ENCODE measurements at places on chromosomes 2 and 18. TPM values are rescaled to one million over a fixed set of nuclear protein-coding genes. Genes with fewer than 3 reads are reported as not detected.

The CYS1 gene
- 3.6 TPM for total RNA-seq

The DTNA gene
- total RNA-seq, result 153 TPM

The CGREF1 gene
- 1.4 TPM for total RNA-seq

DNA sequence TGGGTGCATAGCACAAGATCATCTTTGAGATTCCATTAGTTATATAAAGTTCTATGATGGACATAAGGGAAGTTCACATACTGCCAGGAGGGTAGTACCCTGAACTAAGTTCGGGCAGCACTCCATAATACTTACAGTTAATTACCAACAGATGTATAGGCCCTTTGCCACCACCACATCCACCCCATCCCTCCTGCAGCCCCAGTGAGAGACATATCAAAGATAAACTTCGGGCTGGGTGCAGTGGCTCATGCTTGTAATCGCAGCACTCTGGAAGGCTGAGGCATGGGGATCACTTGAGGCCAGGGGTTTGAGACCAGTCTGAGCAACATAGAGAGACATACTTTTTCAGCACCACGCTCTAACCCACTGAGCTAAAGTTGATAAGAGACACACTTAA, 46.4 kb upstream of the NPAS2 start:
- no peak for DNase-seq

DNA sequence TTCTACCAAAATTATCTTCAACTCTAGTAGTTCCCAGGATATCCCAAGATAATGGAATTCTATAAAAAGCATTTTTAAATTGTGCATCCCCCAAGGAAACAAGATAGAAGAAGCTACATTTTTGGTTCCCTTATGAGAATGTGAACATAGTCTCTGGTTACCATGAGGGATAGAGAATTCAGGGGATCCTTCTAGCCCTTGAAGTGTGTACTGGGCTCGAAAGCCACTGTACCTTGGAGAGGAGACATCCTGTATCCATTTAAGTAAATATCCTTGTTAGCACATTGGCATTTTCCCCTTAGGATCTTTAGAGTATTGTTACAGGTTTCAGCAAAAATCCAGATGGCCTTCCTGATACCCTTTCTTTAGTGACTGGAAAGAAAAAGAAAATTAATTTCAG, 228.5 kb downstream of the RTP5 start:
- DNase-seq, result no peak

GRCh38 chr18:32289483-32290075, 99.7 kb downstream of the MEP1B start:
- DNase-seq, result no peak

GRCh38 chr2:228072669-228073068, 108.8 kb downstream of the SPHKAP start:
- no peak for DNase-seq

DNA sequence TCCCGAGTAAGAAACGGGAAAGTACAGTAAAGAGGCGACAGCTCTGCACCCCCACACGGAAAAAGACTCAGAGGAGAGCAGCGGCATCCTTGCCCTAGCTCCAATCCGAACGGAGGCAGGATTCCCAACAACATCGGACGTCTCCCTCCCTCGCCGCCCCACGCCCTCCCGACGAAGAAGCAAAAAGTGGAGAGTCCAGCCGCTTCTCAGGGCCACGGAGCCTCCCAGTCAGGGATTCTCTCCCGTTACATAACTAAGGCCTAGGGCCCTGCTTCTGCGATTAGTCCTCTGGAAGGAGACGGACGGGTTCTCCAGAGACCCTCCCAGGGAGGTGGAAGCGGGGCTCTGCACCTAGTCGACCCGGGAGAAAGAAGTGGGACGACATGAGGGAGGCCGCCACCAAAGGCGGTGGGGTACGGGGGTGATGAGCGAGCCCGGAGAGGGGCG, 587 bp downstream of the SUMO1 start:
- DNase-seq, result no peak

DNA sequence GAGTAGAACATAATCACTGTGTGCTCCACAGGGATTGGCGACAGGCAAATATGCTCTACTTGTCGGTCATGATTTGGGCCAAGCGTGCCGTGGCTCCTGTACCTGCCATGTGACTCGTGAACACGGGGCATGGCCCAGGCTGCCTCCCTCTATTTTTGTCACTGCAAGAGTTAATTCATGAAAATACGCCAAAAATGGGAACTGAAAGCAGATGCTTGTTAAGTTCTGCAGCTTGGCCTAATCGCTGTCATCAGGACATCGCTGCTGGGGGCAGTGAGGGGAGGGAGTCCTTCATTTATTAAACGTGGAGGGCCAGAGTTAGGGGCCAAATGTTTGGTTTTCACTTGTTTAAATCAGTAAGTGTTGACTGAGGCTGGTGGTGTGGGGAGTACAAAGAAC, 177.8 kb downstream of the BCL2 start:
- DNase-seq, result no peak

DNA sequence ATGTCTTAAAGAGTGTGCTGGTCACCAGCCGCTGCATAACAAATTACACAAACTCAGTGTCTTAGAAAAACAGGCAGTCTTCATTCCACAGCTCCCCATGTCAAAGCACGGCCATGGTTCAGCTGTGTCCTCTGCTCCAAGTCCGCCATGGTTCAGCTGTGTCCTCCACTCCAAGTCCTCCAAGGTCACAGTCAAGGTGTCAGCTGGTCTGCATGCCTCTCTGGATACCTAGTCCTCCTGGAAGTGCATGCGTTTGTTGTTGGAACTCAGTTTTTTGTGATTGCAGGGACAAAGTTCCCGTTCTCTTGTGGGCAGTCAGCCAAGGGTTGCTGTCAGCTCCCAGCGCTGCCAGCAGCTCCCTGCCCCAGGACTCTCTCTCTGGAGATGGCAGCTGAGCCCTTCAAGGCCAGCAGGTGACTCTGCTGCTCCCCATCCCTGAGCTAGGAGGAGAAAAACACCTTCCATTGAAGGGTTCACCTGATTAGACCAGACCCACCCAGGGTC, 304.0 kb upstream of the MYT1L start:
- DNase-seq, result no peak

DNA sequence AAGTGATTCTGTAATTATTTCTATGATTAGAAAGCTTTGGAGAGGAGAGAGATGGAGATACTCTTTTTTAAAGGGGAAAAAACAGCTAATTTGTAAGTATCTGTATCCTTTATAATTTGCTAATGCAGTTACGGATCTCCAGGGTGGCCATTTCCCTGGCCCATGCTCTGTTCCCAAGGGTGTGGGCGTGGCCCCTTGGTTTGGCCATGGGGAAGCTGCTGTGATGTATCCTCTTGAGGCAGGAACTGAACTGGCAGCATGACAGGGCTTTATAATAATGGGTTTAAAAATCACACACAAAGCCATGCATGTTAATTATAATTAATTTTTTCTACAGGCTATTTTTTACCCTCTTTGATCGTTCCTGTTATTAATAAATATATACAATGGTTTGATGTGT, 27.0 kb downstream of the TRAPPC12 start:
- DNase-seq, result peak; percentile 74

DNA sequence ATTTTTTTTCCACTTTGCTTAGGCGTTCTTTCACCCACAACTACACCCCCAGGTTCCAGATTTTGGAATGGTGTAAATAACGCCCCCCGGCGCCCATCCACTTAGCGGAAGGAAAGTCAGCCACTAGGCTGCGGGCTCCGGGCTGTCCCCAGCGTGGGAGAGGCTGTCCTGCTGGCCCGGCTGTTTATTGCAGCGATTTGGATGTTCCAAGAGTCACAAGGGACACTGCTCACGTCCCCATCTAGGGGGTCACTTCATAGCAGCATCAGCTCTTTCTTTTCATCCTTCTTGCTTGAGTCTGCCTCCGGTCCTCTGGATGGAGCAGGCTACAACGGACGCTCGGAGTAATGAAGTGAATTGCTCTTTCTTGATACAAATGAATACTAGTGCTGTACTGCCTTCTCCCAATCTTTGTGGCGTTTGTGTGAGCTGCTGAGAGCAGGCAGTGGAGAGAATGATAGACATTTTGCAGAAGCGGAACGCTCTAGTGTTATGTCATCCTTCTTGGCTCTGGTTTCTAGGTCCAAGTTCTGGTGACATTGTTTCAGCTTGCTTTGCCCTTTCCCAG, 50.7 kb upstream of the PAIP2B start:
- peak; percentile 76 for DNase-seq

DNA sequence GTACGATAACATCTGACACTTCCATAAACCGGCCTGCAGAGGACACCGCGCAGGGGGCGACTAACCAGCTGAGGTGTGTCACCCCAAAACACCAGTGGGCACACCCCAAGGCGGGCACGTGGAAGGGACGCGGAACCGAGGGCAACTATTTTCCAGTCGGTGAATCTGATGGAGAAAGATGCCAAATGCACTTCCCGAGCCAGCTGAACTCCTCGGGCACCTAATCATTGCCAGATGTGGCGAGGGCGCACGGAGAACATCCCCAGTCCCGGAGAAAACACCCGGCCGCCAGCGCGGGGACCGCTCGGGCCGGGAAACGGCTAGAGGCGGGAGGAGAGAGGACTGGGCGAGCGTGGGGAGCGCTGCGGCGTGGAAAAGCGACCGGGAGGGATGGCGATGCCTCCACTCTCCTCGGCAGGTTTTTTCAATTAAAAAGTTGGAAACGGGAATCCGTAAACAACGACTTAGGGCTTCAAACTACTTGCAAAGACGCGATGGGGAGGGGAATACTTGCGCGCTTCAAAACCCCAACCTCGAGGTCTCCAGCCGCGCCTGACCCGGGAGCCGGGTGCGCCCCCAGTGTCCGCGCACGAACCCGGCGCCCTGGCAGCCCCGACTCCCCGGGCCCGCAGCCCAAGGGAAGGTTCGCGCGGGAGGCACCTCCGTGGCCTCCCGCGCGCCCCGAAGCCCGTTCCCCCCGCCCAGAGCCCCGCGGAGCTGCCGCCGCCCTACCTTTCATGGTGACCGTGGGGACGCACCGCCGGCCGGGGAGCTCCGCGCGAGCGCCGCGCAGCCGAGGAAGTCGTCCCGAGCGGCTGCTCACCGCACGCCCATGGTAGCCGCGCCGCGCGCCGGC, 497 bp downstream of the COLEC12 start:
- DNase-seq, result no peak

- no peak for DNase-seq
Observed at GRCh38 chr18:10258836-10259474, 195.5 kb upstream of the APCDD1 start.

- DNase-seq, result peak; percentile 62
Observed at GRCh38 chr2:46942143-46942526, 26.5 kb upstream of the MCFD2 start.

GRCh38 chr2:104977958-104978357, 59.9 kb upstream of the MRPS9 start:
- DNase-seq, result no peak

DNA sequence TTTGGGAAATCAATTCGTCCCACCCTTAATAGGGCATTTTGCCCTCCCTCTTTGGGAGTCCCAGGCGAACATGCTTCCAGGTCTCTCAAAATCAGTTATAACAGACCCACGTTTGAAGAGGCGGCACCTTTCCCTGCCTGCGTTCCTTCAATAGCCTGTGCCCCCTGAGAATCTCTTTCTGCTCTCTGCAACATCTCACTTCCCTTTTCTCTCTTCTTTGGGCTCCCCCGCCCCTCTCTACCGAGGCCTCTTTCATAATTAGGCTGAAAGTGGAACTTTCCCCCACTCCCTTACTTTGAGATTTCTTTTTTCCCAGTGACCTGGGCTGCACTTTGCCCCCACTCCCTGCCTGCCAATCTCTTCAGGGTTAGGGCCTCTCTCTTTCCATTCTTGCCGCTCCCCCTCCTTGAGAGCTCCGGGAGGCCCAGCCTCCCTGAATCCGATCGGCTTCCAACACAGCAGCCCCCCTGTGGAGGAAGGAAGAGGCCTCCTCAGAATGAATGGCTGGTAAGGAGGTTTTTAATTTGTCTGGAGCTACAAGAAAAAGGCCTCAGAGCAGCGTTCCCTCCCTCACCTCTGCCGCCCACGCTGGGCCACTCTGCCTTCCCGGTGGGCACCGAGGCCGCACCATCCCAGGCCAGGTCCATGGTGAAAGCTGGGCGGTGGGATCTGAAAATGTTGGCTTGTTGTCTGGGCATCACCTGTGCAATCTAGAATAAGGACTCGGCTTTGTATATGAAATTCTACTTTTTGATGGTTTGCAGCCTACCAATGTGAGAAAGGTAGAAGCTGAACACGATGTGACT, 162.6 kb upstream of the SIX3 start:
- DNase-seq, result no peak

DNA sequence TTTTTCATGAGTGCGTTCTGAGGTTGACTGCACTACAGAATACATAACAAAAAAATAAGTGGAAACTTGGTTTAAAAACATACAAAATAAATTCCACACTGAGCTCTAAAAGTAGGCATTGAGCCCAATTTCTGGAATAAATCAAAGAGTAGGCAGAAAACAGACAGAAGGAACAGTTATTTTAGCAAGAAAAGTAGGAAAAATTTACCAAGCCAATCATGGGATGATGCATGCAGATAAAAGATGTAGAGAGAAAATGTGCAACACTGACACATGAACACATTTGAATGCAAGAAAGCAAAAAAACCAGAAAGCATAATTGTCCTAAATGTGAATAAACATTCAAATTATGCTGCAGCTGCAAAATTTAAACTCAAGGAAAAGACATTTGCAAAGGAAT, 308.3 kb downstream of the DLGAP1 start:
- no peak for DNase-seq

DNA sequence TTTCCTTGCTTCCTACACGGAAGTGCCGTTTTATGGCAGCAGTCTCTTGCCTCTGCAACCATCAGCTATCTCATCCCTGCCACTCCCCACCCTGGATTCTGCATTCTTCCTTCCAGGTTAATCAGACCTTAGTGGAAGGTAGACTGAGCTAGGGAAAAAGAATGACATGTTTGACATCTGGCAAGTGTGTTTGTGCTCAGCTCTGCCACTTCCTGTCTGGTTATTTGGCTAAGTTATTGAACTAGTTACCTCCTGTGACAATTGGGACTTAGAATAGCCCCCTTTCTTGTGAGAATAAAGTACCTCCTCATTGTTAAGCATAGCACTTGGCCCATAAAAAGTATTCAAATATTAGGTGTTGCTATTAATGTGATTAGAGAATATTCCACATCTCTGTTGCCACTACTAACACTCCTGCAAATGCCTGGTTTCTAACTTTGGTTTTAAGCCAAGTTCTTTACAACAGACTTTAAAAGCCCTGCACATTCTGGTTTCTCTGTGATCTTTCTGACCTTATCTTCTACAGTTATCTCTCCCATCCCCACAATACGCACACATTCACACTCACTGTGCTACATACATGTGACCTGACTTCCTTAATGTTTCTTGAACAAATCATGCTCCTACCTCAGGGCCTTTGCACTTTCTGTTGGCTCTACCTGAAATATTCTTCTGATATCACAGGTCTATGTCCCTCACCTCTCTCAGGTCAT, 10.8 kb upstream of the MAPRE2 start:
- DNase-seq, result no peak

DNA sequence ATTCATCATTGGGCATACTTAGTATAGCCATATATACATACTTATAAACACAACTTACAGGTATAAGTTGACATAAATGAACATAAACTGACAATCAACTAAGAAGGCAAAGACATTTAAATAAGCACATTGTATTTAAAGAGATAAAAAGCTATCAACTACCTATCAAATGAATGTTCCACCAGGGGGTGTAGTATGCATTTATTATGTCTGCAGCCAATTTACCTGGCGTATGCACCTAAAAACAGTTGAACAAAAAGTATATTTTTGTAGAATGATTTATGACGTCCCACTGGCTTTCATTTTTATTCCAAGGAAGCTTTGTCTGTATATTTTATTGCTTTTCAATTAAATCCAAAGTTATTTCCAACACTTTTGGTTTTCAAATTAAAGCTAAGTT, 323.5 kb downstream of the AFF3 start:
- no peak for DNase-seq
